ENCODE measurements at places on chromosomes 11 and 22.

DNA sequence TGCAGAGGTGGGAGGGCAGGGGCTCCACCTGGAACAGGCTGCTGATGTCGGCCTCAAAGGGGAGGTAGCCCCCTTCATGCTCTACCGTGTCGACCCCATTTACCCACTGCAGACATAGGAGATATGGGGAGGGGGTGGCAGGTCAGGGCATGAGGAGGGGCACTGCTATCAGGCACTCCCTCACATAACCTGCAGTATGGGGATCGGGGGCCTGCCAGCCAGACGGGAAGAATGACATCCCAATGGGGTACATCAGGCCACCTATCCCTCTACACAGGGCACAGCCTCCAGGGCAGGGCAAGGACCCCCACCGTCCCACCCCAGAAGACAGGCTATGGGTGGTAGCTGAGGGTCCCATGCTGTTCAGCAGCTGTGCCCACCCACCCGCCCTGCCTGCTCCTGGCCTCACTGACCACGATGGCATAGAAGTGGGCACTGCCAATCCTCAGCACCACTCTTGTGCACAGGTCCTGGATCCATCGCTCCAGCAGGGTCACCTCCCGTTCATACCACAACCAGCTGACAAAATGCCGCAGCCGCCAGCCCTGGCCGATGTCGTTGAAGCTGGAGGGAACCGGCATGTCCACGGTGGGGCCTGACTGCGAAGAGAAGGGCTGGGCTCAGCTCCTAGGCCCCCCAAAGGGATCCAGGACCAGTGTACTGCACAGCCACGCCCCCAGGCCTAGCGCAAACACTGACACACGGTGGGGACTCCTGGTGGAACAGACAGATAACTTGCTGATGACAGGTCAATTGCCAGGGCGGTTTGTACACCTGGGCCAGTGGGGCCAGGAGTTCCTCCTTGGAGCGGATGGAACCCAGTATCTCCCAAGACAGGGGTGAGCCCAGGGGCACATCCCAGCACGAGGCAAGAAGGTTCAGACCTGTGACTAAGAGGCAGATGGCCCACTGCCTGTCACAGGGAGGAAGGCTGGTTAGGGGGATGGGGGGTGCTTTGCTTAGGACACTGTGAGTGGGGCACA is 24.1 kb downstream of the RGL4 start:
- no peak for DNase-seq

DNA sequence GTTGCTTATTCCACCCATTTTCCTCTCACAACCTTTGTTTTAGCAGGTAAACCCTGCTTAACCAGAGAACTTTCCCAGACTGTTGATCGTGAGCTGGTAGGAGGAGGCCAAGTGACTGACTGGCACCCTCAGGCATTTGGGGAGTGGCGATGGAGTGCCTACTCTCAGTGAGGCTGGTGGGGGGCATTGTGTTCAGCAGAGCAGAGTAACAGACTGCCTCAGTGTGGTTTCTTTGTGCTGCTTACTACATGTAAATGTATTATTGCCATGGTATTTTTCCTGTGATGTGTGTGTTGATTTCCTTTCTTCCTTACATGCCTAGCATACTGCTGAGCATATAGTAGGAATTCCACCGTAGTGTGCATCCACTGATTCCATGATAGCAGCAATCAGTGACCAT is 2.6 kb downstream of the MARK2 start:
- DNase-seq, result no peak

GRCh38 chr11:130801333-130802122 is 114.8 kb downstream of the SNX19 start:
- peak; percentile 66 for DNase-seq

DNA sequence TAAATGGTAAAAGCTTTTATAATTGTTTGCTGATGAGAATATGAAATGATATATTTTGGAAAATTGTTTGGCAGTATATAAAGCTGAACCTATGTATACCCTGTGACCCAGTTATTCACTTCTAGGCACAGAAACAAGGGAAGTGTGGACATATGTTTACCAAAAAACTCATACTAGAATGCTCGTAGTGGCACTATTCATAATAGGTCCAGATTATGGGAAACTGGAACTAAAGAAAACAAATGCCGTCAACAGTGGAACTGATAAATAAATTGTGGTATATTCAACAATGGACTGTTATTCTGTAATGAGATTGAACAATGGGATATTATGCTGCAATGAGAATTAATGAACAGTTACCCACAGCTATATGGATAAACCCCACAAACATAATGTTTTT is 32.8 kb downstream of the CSTPP1 start:
- no peak for DNase-seq

- DNase-seq, result no peak
These were observed 20.4 kb downstream of the MRGPRX4 start for GRCh38 chr11:18193010-18193409.

GRCh38 chr22:26974034-26974433 is 316.6 kb downstream of the MIAT start:
- DNase-seq, result no peak

DNA sequence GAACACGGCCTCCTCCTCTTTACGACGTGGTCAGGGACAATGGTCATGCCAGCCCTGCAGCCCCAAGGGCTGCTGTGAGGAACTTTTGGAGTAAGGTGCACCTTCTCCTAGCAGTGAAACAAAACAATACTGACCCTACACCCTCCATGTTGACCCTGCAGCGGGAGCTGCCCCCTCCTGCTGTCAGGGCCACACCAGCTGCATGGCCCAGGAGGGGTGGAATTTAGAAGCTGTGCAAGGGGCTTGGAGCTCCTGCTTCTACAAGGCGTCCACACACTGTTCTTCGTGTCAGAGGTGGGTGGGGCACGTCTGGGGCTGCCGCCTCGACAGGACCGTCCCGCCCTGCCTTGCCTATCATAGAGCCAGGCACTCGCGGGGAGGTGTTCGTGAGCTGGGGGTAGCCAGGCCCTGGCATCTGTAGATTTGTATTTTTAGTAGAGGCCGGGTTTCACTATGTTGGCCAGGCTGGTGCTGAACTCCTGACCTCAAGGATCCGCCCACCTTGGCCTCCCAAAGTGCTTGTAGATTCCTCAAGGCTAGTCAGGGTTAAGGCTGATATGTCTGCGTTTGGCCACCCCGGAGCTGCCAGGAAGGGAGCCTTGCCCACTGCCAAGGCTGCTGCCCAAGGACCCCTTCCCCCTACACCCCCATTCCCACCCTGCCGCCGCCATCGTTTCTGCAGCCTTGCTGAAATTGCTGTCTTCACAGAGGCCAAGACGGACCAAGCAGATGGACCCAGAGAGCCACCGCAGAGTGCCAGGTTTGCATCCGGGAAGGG is 15.9 kb downstream of the INCENP start:
- DNase-seq, result no peak

DNA sequence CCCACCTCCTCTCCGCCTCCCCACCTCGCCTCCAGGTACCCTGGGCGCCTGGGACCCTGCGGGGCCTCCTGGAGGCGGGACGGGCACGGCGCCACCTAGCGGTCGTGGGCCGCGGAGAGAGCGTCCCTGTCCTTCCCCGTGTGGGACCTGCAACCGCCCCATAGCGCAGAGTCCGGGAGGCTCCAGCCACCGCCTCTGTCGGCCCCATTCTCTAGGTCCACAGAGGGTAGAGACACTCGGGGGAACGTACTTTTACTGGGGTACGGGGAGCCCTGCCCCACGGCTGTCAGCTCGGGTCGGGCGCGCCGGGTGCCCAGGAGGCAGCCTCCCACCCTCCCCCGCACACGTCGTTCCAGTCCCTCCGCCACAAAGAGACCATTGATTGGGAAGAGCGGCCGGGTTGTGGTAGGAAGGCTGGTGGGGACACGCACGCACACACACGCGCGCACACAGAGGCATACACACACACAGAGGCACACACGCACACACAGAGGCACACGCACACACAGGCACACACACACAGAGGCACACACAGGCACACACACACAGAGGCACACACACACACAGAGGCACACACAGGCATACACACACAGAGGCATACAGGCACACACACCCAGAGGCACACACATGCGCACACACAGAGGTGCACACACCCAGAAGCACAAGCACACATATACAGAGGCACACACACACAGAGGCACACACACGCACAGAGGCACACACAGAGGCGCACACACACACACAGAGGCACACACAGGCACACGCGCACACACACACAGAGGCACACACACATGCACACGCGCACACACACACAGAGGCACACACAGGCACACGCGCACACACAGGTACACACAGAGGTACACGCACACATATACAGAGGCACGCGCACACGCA is 12.6 kb upstream of the NECTIN1 start:
- DNase-seq, result no peak
